ENCODE measurements at places on chromosomes 6 and 20.

DNA sequence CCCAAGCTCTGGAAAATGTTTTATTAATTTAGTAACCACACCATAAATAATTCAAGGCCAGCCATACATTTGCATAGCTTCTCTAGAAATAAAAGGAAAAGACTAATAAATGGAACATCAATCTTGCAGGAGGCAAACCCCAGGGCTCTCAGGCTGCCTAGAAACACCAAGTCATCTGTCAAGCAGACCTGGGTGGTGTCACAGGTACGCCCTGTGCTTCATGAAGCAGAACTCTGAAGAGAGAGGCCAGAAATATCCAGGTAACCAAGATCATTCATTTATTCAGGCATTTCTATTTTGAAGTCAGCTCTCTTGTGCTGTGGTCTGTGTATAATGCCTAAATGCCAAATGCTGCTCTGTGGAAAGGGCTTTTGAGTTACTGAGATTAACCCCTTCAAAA, 45.3 kb upstream of the ARMH2 start:
- no peak for DNase-seq

GRCh38 chr6:16660157-16660497, 101.1 kb downstream of the ATXN1 start:
- no peak for DNase-seq

DNA sequence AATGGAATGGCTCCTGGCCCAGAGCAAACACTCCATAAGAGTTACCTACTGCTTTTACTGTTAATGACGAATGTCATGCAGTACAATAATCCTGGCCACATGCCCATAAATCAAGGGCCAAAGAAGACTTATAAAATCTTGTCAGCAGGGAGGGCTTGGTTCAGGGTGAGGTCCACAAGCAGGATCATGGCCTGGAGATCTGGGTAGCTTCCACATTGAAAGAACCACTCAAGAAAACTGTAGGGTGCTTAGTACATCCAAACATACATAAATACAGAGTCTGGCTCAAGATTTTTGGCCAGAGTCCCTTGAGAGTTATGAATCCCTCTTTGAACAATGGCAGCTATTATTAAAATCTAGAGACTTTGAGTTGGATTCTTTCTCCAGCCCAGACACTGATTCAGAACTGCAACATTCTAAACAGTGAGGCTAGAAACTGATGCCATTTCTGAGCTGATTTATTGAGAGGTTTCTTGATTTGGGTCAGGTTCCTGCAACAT, 188.7 kb downstream of the CDC5L start:
- DNase-seq = no peak

DNA sequence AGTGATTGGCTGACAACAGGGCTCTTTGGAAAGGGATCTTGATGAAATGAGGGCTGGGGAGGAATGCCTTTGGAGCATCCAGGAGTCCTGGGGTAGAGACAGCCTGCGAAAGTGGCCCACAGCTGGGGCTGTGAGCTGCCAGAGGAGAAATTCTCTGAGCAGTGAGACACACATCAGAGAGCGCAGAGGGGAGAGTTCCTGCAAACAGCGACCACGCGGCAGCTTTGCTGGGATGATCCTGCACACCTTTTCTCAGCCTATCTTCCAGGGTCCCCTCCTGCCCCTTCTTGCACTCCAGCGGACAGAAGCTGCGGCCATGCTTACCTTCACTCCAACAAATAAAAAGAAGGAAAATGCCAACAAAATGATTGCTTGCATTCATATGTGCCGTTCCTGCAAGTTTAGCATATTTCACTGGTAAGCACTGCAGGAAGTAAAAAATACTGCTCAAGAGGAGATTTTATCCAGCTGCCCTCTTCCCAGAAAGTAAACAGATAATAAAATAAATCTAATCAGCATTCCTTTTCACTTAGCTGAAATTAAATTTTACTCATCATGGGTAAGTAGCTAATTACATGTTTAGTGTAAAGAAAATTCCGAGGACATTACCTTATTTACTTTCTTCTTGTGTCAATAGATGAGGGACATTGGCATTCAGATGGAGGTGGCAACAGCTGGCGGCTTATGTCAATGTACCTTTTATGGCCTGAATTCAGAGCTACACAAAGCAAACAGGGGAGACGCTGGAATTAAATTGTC, 339.9 kb upstream of the ARID1B start:
- DNase-seq = no peak
